ENCODE measurements at places on chromosomes 2 and 18.

GRCh38 chr2:39368846-39369245 lies 68.2 kb downstream of the MAP4K3 start:
- DNase-seq: no peak

DNA sequence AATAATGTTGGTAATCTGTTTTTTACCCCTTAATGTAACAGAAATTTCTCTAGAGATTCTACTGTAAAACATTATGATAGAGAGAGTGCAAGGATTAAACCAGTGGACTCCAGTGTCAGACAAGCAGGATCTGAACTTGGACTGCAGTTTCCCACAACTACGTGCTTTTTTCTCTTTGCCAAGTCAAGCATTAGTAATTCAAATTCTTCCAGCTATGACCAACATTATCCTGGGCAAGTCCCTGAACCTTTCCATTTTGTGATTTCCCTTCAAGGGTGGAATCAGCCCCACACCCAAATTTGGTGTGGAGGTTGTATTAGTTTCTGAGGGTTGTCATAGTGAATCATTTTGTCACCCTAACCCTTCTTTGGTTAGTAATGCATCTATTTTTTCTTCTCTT lies 482.0 kb downstream of the ZNF516 start:
- no peak for DNase-seq

DNA sequence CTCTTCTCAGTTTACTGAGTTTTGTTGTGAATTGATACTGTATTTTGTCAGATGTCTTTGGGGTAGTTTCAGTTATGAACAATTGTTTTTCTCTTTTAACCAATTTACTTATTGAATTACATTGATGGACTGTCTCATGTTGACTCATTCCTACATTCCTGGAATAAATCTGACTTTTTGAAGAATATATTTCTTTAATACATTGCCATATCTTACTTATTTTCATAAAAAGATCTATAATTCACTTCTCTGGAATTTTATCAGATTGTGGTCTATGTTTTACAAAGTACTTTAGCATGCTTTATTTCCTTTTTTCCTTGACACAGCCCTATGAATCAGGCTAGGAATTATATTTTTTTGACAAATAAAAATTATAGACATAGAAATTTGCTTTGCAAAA lies 268.3 kb downstream of the PLCL1 start:
- DNase-seq: no peak

GRCh38 chr2:102839668-102840388 lies 78.0 kb downstream of the TMEM182 start:
- DNase-seq: no peak
